Colonic mucosa (tissue), 4 donors: ENCODE measurements at places on chromosomes 11 and 22.

DNA sequence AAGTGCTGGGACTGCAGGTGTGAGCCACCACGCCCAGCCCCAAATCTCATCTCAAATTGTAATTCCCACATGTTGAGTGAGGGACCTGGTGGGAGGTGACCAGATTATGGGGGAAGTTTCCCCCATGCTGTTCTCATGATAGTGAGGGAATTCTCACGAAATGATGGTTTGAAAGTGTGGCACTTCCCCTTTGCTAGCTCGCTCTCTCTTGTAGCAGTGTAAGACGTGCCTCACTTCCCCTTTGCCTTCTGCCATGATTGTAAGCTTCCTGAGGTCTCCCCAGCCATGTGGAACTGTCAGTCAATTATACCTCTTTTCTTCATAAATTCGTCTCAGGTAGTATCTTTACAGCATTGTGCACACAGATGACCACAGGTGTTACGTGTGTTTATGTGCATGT is 357.8 kb downstream of the CADM1 start:
- no peak for DNase-seq
- H3K27ac ChIP-seq: no peak overlapping the region
- no peaks in the 10 kb centered on the region for H3K36me3 ChIP-seq
- H3K4me1 ChIP-seq: no peaks in the 10 kb centered on the region

- no peaks in the 10 kb centered on the region for H3K36me3 ChIP-seq
- H3K4me3 ChIP-seq: no peak within 1 kb of the TSS
- no peak within 1 kb of the TSS for H3K27ac ChIP-seq
- H3K27me3 ChIP-seq: no peaks in the 10 kb centered on the region
- no peaks in the 10 kb centered on the region for H3K4me1 ChIP-seq
- DNase-seq: no peak
Measured at GRCh38 chr11:86374586-86374985, at the start of gene CCDC81. Gene CCDC81 (plus strand): TSS chr11:86374887. CDS start chr11:86375164, 277 bp downstream.

- peak; percentile 35 for DNase-seq
- no peaks in the 10 kb centered on the region for H3K36me3 ChIP-seq
- H3K27ac ChIP-seq: no peak overlapping the region
- peaks cover 9% of the 10 kb centered on the region for H3K4me1 ChIP-seq
Measured at GRCh38 chr22:38462960-38463784, 4.7 kb upstream of the KDELR3 start.

GRCh38 chr11:26806219-26806618 is 84.4 kb upstream of the SLC5A12 start:
- no peak overlapping the region for H3K27ac ChIP-seq
- no peak for DNase-seq
- H3K4me3 ChIP-seq: no peak overlapping the region
- H3K27me3 ChIP-seq: no peaks in the 10 kb centered on the region
- no peaks in the 10 kb centered on the region for H3K36me3 ChIP-seq
